ENCODE measurements at places on chromosomes 11 and 22. TPM values are rescaled to one million over a fixed set of nuclear protein-coding genes. Genes with fewer than 3 reads are reported as not detected.

LRP5 gene
- total RNA-seq: 62.8 TPM

TSPAN18 gene
- total RNA-seq: 3.6 TPM

PATE2 gene
- total RNA-seq: not detected

ADM2 gene
- total RNA-seq: 9.6 TPM

RAB36 gene
- 10.8 TPM for total RNA-seq

TBCEL gene
- total RNA-seq: 40.1 TPM

MAP6 gene
- total RNA-seq: 5.0 TPM

GGT1 gene
- total RNA-seq: 1.1 TPM

CLCF1 gene
- 13.8 TPM for total RNA-seq

TYR gene
- 0.16 TPM for total RNA-seq

ARHGAP8 gene
- total RNA-seq: 2.4 TPM

Data from hair follicle dermal papilla cell (primary cell).